ENCODE measurements at places on chromosomes 12 and 14. TPM values are rescaled to one million over a fixed set of nuclear protein-coding genes. Genes with fewer than 3 reads are reported as not detected.

- DNase-seq: no peak
Observed at GRCh38 chr12:50922820-50923219, 29.5 kb upstream of the HIGD1C start.

- no peak for DNase-seq
Observed at GRCh38 chr12:109452489-109452888, 24.6 kb downstream of the KCTD10 start.

KRT79 gene
- not detected for total RNA-seq

IL31 gene
- not detected for total RNA-seq

- DNase-seq: no peak
Observed at GRCh38 chr14:75213172-75213571, 36.8 kb upstream of the TMED10 start.

Measured in occipital lobe (tissue), 3 donors.